ENCODE measurements at places on chromosomes 13 and 19.

DNA sequence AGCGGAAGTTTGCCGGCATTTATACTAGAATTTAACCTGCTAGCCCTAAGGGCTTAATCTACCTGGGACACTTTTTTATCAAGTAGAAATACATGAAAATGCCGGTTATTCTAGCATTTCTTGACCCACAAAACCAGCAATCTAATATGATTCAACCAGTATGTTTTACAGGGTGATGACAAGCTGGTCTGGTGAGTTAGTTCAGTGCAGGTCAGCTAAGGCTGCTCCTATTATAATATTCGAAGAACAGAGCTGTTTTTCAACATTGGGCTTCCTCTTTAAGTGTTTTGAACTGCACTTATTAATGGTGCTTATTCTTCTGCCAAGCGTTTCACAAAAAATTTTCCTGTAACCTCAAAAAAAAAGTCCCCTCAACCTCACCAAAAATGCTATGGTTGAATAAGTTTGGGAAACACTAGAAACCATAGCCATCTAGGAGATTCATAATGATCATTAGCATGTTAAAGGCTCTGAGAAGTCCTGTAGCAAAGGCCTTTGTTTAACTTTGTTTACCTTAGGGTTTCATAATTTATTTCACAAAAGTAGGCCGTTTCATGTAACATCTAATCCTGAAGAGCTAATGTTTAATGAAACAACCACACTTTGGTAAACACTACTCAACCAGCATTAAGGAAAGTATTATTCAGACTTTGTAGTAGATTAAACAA lies 526.6 kb downstream of the KLF12 start:
- no peak for DNase-seq

DNA sequence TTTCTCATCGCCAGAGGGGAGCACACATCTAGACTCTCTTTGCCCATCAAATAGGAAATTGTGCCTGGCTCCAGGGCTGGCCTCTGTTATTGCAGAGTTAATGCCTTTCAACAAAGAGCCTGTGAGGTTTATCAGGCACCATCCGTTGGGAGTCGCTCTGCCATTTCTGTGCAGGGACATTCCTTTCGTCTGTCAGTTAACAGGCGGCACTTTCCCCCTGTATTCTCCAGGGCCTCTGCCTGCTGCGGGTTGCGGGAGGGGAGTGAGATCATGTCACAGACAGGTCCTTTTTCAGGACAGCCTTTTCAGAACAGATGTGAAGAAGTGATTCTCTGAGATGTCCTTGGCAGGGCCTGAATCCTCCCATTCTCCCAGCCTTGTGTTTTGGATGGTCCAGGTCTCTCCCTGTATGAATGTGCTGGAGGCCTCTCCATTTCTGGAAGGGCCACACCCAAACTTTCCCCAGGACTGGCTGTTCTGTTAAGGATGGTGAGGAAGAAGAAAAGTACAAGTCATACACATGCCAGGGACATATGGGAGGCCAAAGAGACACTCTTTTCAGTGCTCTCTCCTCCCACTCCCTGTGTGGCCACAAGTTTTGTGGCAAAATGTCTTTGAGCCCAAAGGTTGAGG lies 14.9 kb downstream of the SERP2 start:
- DNase-seq = no peak

- no peak for DNase-seq
Observed at GRCh38 chr13:41061914-41062837, 867 bp downstream of the WBP4 start.

DNA sequence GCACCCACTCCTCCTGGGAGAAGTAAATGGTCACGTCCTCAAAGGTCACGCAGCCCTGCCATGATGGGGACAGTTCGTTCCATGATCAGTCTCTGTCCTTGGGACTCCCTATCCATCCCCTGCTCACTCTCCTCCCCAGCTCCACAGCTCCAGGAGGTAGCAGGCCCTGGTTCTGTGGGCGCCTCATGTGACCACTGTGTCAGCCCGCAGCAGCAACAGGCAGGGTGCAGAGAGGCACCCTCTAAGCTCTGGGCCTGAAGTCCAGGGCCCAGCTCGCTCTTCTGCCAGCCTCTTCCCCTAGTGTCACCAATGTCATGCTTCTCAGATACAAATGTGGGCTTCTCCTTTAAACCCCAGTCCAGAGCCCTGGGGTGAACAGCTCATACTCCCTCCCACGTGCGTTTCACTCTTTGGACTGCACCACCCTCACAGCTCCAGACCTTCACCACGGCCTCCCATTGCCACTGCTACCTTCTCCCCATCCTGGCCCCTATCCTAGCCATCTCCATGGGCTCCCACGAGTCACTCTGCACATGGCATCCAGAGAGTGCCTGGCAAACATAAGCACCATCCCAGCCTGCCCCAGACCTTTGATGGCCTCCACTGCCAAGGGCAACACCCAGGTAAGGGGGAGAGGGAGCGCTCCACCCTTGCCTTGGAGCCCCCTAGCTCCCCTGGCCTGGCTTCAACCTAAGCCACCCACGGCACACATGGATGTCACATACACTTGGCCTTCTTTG lies 2.9 kb downstream of the ZNF792 start:
- DNase-seq = no peak

DNA sequence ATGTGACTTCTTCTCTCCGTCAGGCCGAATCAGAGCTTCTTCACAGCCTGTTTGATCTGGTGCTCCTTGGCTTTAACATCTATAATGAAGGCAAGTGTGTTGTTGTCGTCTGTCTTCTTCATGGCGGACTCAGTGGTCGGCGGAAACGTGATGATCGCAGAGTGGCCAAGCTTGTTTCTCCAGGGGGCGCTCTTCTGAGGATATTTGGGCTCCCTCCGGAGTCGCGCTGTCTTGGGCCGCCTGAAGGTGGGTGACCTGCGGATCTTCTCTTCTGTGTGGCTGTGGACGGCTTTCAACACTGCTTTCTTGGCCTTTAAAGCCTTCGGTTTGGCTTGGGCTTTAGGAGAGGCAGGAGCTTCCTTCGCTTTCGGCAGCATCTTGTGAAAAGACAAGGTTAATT lies 9.8 kb downstream of the TPRX1 start:
- DNase-seq = no peak
